ENCODE measurements at places on chromosomes 12 and 14. TPM values are rescaled to one million over a fixed set of nuclear protein-coding genes. Genes with fewer than 3 reads are reported as not detected.

- no peaks in the 10 kb centered on the region for H3K27me3 ChIP-seq
- H3K4me1 ChIP-seq: no peaks in the 10 kb centered on the region
- no peak for DNase-seq
- H3K4me3 ChIP-seq: no peak overlapping the region
- no peak overlapping the region for H3K27ac ChIP-seq
- H3K36me3 ChIP-seq: no peaks in the 10 kb centered on the region
These were observed 80.6 kb downstream of the PRKD1 start for GRCh38 chr14:29847056-29847380.

DNA sequence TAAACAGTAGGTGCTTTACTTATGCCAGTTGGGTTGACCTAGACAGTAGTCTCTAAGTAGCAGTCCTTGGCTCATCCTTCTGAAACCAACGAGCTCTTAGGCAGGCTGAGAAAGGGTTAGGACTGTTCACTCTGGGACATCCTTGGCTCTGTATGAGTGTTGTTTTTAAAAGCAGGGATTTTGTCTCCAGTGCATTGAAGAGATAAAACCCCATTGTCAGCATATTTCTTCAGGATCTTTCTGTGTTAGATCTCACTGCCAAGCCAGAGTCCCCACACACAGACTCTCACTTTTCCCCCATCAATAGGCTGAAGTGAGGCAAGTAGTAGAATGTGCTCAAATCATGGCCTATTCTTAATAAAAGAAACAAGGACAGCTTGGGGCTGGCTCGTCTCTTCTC, 123.4 kb upstream of the HIF1A start:
- no peaks in the 10 kb centered on the region for H3K36me3 ChIP-seq
- DNase-seq: no peak
- H3K27ac ChIP-seq: no peak overlapping the region
- no peak overlapping the region for H3K4me3 ChIP-seq
- H3K27me3 ChIP-seq: no peaks in the 10 kb centered on the region
- H3K4me1 ChIP-seq: peaks cover 70% of the 10 kb centered on the region

DNA sequence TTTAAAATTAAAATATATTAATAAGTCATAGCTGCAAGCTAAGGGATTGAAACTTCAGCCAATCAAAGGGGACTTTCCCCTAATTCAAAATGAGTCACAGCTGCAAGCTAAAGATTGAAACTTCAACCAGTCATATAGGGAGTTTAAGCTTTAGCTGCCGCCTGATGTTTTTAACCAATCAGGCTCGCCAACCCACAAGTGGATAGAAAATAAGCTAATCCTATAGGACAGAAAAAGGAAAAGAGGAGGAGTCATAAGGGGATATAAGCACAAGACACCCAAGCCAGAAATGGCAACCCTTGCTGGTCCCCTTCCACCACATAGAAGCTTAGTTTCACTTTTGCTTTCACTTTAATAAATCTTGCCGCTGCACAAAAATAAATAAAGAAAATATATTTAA, 1154.6 kb downstream of the GALC start:
- no peak overlapping the region for H3K27ac ChIP-seq
- no peak overlapping the region for H3K4me3 ChIP-seq
- no peak for DNase-seq

SDSL gene
- 5.6 TPM for total RNA-seq
